ENCODE measurements at places on chromosomes 4 and X. TPM values are rescaled to one million over a fixed set of nuclear protein-coding genes. Genes with fewer than 3 reads are reported as not detected.

Gene SH3TC1
- 11.1 TPM for total RNA-seq

DNA sequence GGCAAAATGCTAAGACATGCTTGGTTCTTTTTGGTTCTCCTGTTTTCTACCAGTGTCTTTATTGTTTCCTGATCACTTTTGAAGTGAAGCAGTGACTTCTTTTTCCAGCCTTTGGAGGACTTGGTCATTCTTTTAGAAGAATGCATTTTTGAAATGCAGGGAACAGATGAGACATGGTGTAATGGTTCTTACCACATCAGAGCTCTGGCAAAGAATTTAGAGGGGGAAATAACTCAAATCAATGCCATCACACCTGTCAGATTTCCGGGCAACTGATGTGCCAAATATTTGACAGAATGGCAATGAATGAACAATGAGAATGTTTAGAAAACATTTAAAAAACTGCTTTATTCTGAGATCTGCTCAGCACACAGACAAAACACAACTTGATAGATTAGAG, 519.6 kb downstream of the IQCM start:
- DNase-seq, result no peak

DNA sequence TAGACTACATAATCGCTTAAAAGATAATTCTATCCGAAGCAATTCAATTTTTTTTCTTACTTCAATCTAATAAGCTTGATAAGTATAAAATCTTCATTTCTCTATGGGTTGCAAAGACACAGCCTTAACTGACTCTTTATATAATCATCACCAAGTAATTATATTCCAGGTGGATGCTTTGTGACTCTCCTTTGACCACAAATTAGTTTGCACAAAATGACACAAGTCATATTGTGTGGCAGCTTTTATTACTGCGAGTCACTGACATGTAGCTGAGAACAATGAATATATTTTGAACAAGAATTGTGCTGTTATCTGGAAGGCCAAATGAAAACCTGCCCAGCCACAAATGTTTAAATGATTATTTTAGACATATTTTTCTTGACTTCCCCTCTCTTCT, 1727.8 kb downstream of the ARAP2 start:
- no peak for DNase-seq

Gene PRDM8
- 1.6 TPM for total RNA-seq
